ENCODE measurements at places on chromosomes 2 and 18.

DNA sequence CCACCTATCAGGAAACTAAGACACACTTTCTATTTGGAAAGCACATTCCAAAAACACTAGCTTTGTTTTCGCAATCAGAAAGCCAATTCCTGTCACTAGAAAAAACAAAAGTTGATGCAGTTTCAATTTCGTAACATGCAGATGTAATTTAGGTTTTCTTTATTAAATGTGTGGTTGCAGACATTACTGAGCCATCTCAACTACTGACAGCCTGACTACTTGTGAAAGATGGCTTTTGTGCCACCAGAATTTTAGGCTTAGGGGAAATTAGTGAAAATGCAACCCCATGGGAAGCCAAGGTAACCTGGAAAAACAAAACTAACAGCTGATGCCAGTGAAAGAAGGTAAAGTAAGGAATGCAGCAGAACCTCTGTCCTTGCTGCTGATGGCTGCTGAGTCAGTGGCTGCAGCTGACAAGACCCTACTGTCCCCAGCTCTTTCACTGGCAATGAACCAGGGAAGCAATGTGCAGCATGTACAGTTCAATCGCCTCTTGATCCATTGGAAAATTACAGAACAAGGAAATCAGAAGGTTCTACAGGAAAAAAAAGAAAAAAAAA, 34.9 kb downstream of the FEZ2 start:
- DNase-seq, result peak; percentile 73

DNA sequence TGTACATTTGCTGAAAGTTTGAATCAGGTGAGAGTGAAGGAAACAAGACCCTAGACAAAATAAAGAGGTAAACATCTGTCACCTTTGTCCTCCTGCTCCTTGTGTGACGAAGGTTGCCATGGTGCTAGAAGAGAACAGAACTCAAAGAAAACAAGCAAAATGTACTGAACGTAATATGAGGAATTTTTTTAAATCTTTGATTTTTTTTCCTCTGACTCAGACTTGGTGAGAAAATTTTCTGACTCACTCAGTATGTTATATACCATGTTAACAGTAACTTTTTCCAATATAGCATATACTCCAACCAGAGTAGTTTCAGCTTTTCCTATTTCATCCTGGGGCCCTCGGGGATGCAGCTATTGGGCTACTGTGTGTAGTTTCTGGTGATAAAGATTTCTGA, 2114.6 kb upstream of the PIK3C3 start:
- DNase-seq, result peak; percentile 73

GRCh38 chr2:160141419-160141818, 58.7 kb downstream of the ITGB6 start:
- no peak for DNase-seq

DNA sequence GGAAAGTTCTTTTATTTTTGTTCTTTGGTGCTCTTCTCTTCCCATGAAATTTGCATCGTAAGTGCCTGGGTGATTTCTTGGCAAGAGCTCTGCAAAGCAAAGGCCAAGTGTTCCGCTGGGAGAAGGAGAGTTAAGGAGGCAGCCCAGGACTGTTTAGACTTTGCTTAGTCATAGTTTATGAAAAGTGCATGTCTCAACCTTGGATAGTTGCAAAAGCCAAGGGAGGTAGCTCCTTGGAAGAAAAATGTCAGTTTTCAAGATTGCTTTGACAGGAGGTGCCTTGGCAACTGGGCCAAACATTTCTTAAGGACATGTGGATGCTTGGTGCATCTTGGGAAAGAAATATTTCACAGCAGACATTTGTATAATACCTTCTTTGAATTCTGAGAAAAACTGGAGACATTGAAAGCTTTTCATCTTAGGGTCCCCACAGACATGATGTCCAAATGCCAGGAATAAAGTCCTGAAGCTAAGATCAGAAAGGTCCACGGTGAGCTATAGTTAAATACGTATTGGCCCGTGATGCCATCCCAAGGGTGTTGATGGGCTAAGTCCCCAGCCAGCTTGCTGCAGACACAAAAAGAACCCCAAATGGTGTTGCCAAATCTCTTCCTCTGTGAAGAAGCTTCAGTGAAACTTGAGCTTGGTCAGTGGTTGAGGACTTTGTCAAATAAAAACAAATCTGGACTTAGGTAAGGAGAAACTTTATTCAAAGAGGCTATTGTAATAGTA, 96.3 kb upstream of the THUMPD2 start:
- DNase-seq, result peak; percentile 96

- no peak for DNase-seq
Observed at GRCh38 chr2:78383576-78383975, 641.9 kb upstream of the REG3G start.

DNA sequence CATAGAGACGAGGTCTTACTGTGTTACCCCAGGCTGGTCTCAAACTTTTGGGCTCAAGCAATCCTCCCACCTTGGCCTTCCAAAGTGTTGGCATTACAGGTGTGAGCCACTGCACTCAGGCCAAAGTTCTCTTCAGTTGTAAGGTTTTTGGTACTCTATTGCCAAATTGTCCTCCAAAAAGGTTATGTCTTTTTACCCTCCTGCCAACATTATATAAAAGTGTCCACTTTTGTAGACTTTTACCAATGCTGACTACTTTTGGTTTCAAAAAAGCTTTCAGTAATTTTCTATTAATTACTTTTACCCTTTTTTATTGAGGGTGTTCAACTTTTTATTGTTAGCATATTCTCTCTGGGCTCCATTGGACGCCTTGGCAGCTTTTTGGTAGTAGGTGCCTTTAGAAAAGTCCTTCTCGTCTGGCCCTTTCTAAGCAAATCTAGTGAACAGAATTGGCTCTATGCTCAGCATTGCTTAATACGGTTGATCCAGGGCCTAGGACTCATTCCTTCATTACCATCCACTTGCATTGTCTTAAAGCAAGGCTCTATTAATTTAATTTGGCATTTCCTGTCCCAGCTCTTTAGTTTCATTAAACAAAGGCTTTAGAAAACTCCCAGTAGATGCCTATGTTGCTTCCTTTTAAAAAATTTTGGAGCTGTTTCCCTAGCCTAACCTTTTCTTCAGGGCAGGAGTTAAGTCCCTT, 16.7 kb upstream of the IL1A start:
- DNase-seq, result no peak

GRCh38 chr2:240213226-240213475, 72.7 kb upstream of the OTOS start:
- DNase-seq, result no peak

DNA sequence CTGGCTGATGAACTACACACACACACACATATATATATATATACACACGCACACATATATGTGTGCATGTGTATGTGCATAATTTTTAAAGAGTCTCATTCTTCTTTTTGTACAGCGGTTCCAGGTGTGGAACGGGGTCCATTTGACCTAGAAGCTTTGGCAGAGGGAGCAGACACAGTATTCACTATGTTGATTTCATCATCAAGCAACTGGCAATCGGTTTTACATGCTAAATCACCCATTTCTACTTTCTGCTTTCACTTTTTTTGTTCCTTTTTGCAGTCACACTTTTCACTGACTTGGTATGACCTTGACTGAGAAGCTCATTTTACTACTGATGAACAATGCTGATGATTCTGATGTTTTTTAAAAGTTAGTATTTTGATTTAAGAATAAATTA, 63.0 kb upstream of the PGAP1 start:
- no peak for DNase-seq

- no peak for DNase-seq
Observed at GRCh38 chr2:59694176-59694575, 859.3 kb downstream of the BCL11A start.

DNA sequence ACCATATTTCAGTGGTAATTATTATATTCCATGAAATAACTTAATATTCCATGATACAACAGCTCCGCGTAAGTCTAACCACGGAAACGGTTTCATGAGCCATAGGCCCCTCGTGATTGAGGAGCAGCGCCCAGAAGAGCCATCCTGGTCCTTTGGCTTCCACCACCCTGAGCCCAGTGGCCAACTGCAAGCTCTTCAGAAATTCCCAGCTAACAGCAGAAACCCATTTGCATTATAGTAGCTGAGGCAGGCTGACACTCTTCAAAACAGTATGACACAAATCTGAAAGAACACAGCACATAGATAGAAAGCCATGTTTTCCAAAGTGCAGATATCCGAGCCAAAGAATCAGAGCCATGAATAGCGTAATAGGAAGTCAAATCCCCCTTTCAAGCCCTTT, 120.9 kb upstream of the NFATC1 start:
- DNase-seq, result no peak

- DNase-seq, result no peak
Observed at GRCh38 chr2:98142106-98142791, 55.3 kb downstream of the VWA3B start.

GRCh38 chr2:47203995-47204394, 48.9 kb upstream of the STPG4 start:
- no peak for DNase-seq

DNA sequence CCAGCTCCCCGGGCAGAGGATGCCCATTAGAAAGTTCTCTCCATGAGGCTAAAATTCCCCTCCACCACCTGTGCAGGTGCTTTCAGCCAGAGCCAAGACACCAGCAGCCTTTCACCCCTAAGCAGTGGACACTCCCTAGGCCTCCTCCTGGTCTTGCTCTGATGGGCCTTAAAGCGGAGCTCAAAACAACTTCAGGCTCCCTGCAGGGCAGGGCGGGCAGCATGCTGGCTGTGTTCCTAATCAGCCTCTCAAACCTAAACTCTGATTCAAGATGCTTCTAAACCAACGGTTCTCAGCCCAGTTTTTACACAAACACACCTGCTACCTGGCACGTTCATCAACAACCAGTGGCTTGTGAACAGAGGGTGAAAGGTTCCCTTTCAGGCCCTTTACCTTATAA, 254.4 kb downstream of the TWIST2 start:
- no peak for DNase-seq

DNA sequence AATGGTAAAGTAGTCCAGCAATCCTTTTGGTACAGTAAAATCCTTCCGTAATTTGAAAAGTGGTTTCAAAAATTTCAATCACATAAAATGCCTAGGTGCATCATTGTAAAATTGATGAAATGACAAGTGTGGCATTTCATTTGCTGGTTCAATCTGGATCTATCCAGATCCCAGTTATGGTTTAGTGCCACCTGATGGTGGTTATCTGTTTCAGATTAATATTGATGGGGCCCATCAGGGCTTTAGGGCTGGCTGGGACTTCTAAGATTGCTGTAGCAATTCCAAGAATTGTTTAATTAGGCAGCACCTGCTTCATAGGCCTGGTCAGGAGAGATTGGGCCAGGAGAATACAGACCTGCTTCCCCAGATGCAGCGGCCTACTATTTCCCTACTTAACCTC, 55.5 kb upstream of the PIK3C3 start:
- DNase-seq, result no peak

GRCh38 chr2:36779462-36779861, 83.0 kb downstream of the VIT start:
- no peak for DNase-seq

DNA sequence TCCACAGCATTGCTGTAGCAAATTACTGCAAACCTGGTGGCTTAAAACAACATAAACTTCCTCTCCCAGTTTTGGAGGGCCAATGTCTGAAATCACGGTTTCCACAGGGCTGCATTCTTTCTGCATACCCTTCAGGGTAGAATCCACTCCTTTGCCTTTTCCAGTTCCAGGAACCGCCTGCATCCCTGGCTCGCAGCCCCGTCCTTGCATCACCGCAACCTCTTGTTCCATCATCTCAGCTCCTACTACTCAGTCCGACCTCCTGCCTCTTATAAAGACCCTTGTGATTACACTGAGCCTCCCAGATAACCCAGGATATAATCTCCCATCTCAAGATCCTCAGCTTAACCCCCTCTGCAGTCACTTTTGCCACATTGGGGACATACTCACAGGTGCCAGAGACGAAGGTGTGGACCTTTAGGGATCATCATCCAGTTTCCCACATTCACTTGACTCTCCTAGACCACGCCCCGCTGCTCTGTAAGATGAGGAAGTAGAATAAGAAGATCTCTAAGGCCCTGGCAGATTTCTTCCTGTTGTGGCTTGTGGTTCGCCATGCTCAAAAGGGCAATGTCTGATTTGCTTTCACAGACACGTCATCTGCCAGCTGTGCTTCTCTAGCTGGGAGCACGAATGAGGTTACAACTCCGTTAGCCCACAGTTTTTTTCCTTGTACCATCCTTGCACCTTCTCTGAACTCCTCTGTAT, 103.6 kb upstream of the AGAP1 start:
- DNase-seq, result peak; percentile 94

DNA sequence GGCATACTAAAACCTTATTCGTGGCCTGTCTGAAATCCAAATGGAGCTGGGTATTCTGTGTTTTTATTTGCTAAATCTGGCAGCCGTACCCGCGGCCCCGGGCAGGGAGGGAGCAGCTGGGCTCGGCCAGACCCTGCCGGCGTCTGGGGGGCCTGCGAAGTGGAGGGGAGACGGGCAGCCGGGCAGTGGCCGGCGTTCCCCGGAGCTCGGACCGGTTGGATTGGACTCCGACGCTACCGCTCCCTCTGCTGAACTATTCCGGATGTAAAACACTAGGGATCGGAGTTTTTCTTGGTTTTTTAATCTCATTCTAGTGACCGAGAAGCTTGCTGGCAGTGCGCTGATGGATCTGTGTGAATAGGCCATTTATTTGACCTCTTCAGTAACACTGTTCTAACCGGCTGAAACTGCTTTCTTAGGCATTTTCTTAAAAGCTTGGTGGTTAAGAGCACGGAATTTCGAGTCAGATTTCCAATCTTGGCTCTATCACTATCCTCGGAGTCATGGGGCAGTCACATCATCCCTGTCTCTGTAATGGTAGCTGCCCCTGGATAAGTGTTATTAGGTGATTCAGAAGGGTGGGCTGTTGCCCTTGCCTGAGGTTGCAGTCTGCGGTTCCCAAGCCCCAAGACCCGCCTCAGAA, 694 bp downstream of the UNC50 start:
- DNase-seq, result peak; percentile 40

GRCh38 chr2:206011018-206011614, 74.9 kb downstream of the INO80D start:
- DNase-seq, result no peak

DNA sequence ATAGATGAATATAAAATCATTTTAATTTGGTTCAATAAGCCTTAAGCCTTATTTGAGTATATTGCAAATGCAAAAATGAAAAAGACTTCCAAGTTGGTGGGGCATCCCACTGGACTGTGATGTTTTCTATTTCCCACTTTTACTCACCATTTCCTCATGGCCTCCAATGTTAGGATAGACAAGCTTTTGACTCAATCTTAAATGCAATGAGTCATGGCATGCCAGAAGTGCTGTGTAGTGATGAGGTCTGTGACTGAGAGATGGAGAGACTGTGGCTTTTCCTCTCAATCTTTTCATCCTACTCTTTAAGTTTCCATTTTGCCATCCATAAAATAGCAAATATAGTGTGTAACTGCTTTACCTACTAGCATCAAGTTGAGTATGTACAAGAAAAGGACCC, 1401.2 kb upstream of the CELF4 start:
- peak; percentile 56 for DNase-seq

All from M059J (cell line).